Cerebellum (tissue), 4 donors: ENCODE measurements at places on chromosomes 1 and 21. TPM values are rescaled to one million over a fixed set of nuclear protein-coding genes. Genes with fewer than 3 reads are reported as not detected.

- no peak for DNase-seq
Measured at GRCh38 chr1:1619917-1620361, 4.6 kb downstream of the MIB2 start.

Gene TMPRSS2
- 0.27 TPM for total RNA-seq

Gene LENEP
- total RNA-seq: 1.5 TPM

GRCh38 chr1:222064388-222065211 lies 322.7 kb upstream of the DUSP10 start:
- DNase-seq: no peak
